ENCODE measurements at places on chromosomes 12 and 14. TPM values are rescaled to one million over a fixed set of nuclear protein-coding genes. Genes with fewer than 3 reads are reported as not detected.

Gene CIDEB
- 32.3 TPM for polyA plus RNA-seq

Gene FOXN4
- polyA plus RNA-seq, result 2.7 TPM

Gene KLHL33
- 0.88 TPM for polyA plus RNA-seq

Gene LGR5
- polyA plus RNA-seq, result 23.0 TPM

Gene KCNMB4
- 22.9 TPM for polyA plus RNA-seq

Gene TTC7B
- 42.3 TPM for polyA plus RNA-seq

Gene TTLL5
- polyA plus RNA-seq, result 27.6 TPM

Gene MAP4K5
- 50.2 TPM for polyA plus RNA-seq

Gene ALDH6A1
- 122 TPM for polyA plus RNA-seq

Gene KLRB1
- polyA plus RNA-seq, result 6.4 TPM

Gene TM9SF1
- 46.7 TPM for polyA plus RNA-seq

Gene SELPLG
- 1.8 TPM for polyA plus RNA-seq

Gene TNFAIP2
- 34.5 TPM for polyA plus RNA-seq

Gene ADGRD1
- polyA plus RNA-seq, result 16.2 TPM

Gene KLRF1
- 0.84 TPM for polyA plus RNA-seq

Gene VWF
- 10.6 TPM for polyA plus RNA-seq

Gene IGF1
- polyA plus RNA-seq, result 3.4 TPM

Gene ASPG
- 14.9 TPM for polyA plus RNA-seq

Gene TAS2R9
- not detected for polyA plus RNA-seq

Gene TSPAN19
- 0.49 TPM for polyA plus RNA-seq

Gene TAS2R20
- polyA plus RNA-seq, result 0.85 TPM

Gene IFNG-AS1
- polyA plus RNA-seq, result not detected

Data from renal pelvis (tissue), 12 donors.